ENCODE measurements at places on chromosomes 3 and 15.

DNA sequence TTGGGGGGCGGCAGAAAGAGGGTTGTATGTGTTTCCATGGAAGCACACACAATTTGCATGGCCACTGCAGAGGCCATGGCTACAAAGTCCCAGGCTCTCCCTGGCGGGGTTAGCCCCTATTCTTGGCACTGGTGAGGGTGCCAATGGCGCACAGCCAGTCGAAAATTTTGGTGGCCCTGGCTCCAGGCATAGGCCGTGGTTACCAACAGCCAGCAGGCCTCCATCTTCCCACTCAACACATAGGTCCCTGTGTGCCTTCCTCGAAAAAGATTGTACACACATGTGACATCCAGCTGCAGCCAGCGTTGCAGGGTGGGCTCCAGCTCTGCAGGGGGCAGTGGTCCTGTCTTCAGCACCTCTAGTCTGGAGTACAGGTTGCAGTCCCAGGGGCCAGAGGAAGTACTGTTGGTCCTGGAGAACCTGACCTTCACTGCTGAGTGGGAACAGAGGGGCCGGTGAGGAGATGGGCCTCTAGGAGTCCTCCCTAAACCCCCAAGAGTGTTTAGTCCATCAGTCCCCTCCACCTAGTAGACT, 7.1 kb downstream of the P4HTM start:
- no peak for DNase-seq

DNA sequence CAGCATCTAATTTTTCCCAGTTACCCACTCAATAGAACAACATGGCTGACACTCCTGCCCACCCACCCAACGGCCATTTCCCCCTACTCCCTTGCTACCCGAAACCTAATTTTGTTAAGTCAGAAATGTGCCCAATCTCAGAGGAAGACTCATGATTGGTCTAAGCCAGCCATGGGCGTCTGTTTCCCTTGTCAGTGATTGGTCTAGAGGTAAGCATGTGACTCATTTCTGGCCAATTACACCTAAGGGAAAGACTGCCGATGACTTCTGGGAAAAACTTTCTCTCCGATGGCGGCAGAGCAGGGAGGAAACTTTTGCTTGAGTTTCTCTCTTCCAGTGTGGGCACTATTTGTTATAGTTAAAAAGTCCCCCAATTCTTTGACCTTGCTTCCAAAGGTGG, 72.9 kb downstream of the RPLP1 start:
- no peak for DNase-seq

DNA sequence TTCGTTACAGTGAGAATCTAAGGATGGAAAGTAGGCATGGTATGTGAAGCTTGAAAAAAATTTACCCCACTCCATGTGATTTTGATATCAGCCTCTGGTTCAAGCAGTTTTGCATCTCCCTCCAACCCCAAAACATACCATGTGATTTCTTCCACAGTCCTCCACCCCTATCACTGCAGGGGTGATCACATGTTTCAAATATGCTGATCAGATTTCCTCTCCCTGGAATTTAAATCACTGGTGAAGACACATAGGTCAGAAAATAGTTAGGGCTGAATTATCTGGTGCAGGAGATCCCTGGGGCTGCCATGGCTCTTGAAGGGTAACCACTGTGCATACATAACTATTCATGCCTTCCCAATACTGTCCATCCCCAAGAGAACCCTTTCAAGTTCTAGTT, 119.7 kb upstream of the THRB start:
- no peak for DNase-seq

- DNase-seq = no peak
Measured at GRCh38 chr15:51093839-51094605, 684 bp downstream of the TNFAIP8L3 start.

GRCh38 chr3:120285508-120285841, 453 bp upstream of the GPR156 start:
- no peak for DNase-seq

GRCh38 chr15:99878835-99879234, 145.6 kb upstream of the LYSMD4 start:
- no peak for DNase-seq

DNA sequence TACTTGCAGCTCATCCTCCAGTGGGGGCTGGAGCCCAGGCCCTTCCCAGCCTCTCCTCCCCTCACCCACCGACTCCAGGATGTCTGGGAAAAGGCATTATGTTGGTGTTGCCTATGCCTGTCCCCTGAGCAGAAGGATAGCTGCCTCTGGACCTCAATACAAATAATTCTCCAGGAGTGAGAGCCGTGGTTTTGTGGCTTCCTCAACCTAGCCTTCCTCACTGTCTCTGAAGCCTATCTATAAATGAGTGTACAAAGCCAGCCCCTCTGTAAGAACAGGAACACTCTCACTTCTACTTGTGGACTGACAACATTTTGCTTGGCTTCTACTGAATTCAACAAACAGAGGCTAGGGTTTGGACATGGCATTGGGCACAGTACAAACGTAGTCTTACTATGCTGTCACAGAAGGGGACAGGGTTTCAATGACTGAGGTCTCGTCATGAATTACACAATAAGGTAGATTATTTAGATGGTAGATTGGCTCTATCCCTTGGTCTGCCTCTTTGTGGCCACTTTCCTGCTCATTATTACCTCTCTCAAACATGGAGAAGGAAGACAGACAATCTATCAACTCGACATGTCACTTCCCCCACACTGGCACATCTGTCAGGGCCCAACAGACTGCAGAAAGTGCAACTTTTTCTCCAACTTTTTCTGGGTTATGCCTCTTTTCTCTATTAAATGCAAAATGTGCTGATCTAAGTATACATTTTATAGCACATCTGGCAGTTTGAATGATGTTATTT, 82.8 kb upstream of the MEX3B start:
- no peak for DNase-seq

DNA sequence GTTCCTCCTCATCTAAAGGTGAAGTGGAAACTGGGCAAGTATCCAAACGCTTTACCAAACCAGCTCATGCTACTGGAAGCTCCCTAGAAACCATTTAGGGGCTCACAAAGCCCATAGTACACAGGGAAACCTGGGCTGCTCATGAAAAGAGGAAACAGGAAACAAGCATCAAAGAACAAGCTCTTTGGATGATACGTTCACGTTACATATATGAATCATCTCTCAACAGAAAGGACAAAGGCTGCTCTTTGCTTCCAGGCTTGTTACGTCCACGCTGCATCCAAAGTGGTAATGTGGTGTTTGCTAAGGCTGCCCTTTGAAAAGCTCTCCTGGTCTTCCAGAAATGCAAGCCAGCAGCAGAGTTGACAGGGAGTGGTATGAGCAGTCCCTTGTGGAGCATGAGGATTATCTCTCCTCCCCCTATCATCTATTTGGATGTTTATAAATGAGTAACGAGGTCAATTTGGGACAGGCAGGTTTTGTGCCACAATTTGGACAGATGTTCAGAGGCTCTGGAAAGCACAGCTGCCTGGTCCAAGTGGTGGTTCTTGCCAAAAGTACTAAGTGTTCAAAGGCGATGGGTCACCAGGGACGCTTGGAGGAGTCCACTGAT, 98.0 kb upstream of the RORA start:
- no peak for DNase-seq

DNA sequence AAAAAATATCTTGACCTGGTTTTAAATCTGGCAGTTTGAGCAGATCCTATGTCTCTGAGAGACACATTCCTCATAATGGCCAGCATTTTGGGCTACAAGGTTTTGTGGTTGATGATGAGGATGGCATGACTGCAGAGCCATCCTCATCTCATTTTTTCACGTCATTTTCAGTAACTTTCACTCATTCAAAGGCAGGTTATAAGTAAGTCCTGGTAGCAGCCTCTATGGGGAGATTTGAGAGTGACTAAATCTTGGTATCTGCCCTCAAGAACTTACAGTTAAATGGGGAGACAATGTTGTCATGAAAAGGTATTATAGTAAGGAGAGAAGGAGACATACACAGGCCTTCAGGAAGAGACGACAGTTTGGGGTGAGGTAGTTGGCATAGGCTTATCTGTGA, 14.5 kb downstream of the TIGIT start:
- no peak for DNase-seq

DNA sequence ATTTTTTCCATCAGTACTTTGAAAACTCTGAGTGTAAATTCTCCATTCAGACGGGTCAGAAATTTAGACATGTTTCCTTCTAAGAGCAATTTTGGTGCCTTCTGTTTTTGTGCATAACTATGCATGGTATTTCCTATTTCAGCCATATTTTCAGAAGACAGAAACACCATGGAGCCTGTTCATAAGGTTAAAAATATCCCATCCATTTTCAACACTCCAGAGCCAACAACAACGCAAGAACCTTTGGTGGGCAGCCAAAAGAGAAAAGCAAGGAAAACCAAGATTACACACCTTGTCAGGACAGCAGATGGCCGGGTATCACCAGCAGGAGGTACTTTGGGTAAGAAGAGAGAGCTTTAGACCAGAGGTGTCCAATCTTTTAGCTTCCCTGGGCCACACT, 275.6 kb downstream of the BBX start:
- no peak for DNase-seq

DNA sequence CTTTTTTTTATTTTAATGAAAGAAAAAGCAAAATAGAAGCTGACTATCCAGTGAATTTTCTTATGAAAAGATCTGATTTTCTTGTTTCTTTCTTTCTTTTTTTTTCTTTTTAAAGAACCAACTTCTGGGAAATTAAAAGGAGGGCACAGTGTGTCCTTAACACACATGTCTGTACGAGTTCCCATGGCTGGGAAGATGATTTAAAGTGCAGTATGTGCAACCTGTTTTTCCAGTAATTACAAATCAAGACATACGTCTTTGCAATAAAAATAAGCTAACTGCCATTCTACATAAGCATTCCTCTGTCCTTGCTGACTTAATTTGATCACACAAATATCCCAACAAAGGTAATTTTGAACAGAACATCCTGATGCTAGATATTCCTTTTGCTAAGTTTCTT, 416.1 kb downstream of the ROBO1 start:
- DNase-seq = no peak

GRCh38 chr3:94184781-94185180, 121.9 kb downstream of the NSUN3 start:
- no peak for DNase-seq

- DNase-seq = no peak
Measured at GRCh38 chr3:123405936-123406510, 42.9 kb downstream of the ADCY5 start.

DNA sequence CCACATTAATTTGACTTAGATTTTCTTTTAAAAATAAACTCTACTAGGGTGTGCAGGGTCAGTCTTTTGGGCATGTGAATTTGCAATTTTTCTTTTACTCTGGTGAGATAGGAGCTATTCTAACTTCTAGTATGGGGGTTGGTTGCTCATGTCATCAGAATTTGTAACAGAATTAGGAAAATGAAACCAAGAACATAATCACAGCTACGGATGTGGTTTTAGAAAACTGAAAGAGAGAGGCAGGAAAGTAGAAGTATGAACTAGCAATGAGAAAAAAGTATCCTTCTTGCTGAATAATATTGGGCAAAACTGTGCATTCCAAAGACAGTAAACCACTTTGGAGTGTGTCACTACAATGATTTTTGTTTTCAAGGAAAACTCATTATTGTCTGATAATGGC, 43.3 kb downstream of the ADPGK start:
- no peak for DNase-seq

DNA sequence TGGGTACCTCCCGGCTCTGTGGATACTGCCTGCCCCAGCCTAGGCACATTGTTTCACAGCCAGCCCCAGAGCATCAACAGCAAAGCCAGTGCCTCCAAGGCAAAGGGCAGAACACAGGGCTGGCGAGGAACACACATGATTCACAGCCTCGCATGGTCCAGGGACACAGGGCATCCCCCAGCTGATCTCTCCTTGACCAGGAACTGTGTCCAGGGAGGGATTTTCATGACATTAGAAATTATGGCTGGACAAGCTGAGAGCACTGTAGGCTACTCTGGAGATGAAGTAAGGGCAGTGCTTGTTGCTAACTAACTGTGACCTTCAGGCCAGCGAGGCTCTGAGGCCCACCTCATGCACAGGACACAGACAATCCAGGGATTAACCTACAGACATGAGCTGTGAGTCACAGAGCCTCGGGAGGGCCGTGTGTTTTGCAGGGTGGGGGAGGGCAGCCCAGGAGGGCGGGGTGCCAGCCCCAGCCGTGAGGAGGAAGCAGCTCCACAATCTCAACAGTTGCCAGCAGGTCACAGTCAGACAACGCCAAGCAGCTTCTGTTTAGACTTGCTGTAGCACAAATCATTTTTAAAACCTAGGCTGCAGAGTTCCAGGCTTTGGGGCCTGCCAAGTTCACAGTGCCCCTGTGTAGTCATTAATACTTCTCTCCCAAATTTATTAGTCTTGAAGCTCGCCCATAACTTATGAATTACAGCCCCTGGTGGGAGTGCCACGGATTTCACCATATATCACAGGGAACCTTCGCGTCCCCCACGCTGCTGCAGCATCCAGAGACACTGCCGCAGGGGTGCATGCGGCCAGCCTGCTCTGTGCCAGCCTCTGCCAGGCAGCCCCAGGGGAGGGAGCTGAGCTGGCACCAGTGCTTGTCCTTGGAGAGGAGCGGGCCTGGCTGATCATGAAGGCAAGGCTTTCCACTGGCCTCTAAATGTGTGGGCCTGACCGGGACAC, 114.7 kb downstream of the ETFA start:
- no peak for DNase-seq

GRCh38 chr3:26437678-26438077, 184.9 kb upstream of the LRRC3B start:
- DNase-seq = no peak

DNA sequence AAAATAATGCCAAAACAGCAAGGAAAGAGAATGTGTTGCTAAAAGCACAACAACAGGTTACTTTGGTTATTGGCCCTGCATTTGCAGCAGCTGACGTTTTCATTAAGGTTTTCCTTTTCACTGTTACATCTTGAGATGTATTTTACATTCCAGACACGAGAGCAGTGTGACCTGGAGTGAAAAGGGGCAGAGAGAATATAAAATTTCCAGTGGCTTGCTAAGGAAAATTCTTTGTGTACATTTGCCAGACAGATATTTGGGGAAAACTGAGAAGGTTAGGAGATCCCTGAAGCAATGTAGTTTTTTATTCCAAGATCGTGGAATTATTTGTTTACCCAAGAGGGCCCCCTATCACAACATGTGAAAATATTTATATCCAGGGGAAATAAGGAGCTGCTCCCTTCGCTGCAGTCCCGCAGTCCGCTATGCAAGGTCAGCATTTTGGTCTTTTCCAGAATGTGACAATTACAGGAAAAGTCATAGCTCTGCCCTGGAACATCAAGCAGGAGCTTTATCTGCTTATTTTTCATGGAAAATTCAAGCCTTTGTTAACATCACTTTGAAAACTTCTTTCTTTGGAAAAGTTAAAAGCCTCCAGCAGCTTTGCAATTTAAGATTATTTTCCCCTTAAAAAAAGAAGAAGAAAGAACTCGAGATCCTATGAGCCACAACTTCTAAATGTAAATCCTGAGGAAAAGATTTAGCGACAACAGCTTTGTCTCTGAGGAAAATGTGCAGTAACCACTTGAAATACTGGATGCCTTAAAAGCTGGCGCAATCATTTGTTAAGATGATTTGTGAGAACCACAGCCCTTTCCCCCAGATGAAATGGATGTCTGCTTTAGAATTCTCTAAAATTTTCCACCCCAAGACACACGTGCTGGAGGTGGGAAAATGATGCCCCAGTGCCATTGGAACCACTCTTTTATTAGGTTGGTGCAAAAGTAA, 256.4 kb upstream of the TPM1 start:
- no peak for DNase-seq

- no peak for DNase-seq
Measured at GRCh38 chr15:99275525-99276128, 24.3 kb downstream of the LRRC28 start.

- DNase-seq = no peak
Measured at GRCh38 chr3:153244961-153245360, 82.9 kb downstream of the RAP2B start.

Data from omental fat pad (tissue), 4 donors.